ENCODE measurements at places on chromosomes 6 and 20. TPM values are rescaled to one million over a fixed set of nuclear protein-coding genes. Genes with fewer than 3 reads are reported as not detected.

The DACT2 gene
- 0.15 TPM for total RNA-seq

- H3K27me3 ChIP-seq: peaks cover 18% of the 10 kb centered on the region
- peaks cover 8% of the 10 kb centered on the region for H3K4me1 ChIP-seq
- H3K4me3 ChIP-seq: no peak overlapping the region
- H3K27ac ChIP-seq: no peak overlapping the region
Observed at GRCh38 chr20:23079016-23079351, 7.1 kb downstream of the CD93 start.

The OR12D3 gene
- not detected for total RNA-seq

The MOG gene
- total RNA-seq: not detected

- DNase-seq: no peak
- H3K36me3 ChIP-seq: no peaks in the 10 kb centered on the region
- H3K4me1 ChIP-seq: no peaks in the 10 kb centered on the region
- peaks cover 6% of the 10 kb centered on the region for H3K27me3 ChIP-seq
- H3K4me3 ChIP-seq: no peak overlapping the region
Observed at GRCh38 chr6:122620902-122621301, 10.7 kb downstream of the PKIB start.

The EEF1A1 gene
- 7,455 TPM for total RNA-seq

DNA sequence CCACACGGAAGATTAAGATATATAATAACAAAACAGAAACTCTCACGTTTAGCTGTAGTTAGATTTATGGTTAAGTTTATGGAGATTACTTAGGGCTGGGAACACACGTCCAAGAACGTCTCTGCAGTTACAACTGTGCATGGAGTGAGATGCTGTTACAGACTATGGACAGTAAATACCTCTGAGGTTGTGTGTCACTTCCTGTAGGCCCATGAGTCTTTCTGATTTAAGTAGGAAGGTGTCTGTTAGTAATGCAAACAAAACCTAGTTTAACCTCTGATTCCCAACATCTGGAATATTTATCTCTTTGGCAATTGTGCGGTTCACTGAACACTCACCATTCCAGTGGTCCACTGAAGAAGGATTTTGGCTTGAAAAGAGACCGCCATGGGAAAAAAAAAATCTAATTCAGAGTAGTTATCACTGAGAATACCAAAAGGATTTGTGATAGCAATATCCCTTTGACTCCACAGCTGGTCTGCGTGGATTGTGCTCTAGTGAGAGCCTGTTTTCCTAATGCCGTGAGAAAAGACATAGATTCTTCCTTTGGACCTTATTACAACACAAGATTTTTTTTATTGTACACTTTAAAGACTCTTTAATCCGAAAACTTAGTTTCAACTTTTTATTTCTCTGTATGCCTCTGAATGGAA, 478.2 kb upstream of the CITED2 start:
- H3K4me1 ChIP-seq: no peaks in the 10 kb centered on the region
- H3K36me3 ChIP-seq: no peaks in the 10 kb centered on the region
- H3K27ac ChIP-seq: no peak overlapping the region
- no peaks in the 10 kb centered on the region for H3K27me3 ChIP-seq

The GTSF1L gene
- not detected for total RNA-seq

The PKHD1 gene
- total RNA-seq: not detected

- no peak for DNase-seq
- H3K36me3 ChIP-seq: no peaks in the 10 kb centered on the region
- H3K4me3 ChIP-seq: no peak overlapping the region
- no peak overlapping the region for H3K27ac ChIP-seq
- H3K27me3 ChIP-seq: no peaks in the 10 kb centered on the region
Observed at GRCh38 chr20:19976595-19977372, 40.4 kb upstream of the NAA20 start.

DNA sequence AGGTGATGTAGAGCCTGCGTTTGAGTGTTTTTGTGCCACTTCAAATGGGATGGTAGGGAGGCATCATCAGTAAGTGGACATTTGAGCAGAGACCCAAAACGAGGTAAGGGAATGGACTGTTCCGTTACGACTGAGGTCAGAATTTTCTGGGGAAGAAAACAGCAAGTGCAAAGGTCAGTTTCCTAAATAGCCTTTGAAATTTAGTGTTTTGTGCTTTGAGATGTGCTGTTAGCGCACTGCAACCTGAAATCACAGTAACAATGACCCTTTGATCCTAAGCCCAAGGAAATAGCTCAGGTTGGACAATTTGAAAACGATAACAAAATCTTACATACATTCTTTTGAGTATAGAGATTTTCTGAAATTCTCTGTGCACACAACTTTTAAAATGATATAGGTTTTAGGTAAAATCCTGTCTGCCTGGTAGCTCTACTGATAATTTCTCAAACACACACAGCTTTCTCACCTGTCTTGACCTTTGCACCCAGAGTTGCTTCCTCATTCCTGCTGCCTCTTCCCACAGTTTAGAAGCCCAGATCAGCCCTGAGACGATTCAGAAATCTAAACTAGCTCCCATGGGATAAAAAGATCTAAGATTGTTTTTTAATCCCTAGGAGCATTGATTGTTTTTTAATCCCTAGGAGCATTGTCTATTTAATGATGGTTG, 22.1 kb downstream of the DCBLD1 start:
- peaks cover 5% of the 10 kb centered on the region for H3K36me3 ChIP-seq
- no peak overlapping the region for H3K4me3 ChIP-seq
- no peak for DNase-seq
- no peaks in the 10 kb centered on the region for H3K4me1 ChIP-seq
- no peak overlapping the region for H3K27ac ChIP-seq

GRCh38 chr6:12785301-12785700, 68.7 kb downstream of the PHACTR1 start:
- no peaks in the 10 kb centered on the region for H3K27me3 ChIP-seq
- H3K36me3 ChIP-seq: no peaks in the 10 kb centered on the region
- no peak overlapping the region for H3K4me3 ChIP-seq
- H3K4me1 ChIP-seq: no peaks in the 10 kb centered on the region
- H3K27ac ChIP-seq: no peak overlapping the region
- DNase-seq: no peak

DNA sequence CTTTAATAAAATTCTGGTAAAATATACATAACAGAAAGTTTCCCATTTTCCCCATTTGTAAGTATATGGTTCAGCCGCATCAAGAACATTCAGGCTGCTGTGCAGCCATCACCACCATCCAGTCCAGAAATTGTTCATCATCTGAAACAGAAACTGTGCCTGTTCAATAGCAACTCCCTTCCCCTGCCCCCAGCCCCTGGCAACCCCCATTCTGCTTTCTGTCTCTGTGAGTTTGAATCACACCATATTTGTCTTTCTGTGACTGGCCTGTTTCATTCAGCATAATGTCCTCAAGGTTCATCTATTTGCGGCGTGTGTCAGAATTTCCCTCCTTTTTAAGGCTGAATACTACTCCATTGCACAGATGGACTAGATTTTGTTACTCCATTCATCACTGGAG, 19.1 kb downstream of the VSTM2L start:
- no peak overlapping the region for H3K27ac ChIP-seq
- peaks cover 5% of the 10 kb centered on the region for H3K27me3 ChIP-seq
- peak; percentile 32 for DNase-seq
- H3K36me3 ChIP-seq: no peaks in the 10 kb centered on the region
- H3K4me3 ChIP-seq: no peak overlapping the region

- peaks cover 10% of the 10 kb centered on the region for H3K36me3 ChIP-seq
- no peaks in the 10 kb centered on the region for H3K27me3 ChIP-seq
- no peak for DNase-seq
- H3K27ac ChIP-seq: no peak overlapping the region
- H3K4me1 ChIP-seq: peaks cover 24% of the 10 kb centered on the region
Observed at GRCh38 chr6:34339432-34339831, 53.0 kb downstream of the NUDT3 start.

GRCh38 chr20:17734374-17734773, 34.6 kb downstream of the BANF2 start:
- peaks cover 11% of the 10 kb centered on the region for H3K27me3 ChIP-seq
- H3K36me3 ChIP-seq: peaks cover 2% of the 10 kb centered on the region
- no peak overlapping the region for H3K27ac ChIP-seq

GRCh38 chr20:36202891-36203338, 33.4 kb upstream of the AAR2 start:
- peak; percentile 80 for DNase-seq
- peaks cover 10% of the 10 kb centered on the region for H3K27me3 ChIP-seq
- H3K4me1 ChIP-seq: peaks cover 4% of the 10 kb centered on the region
- H3K27ac ChIP-seq: no peak overlapping the region
- no peak overlapping the region for H3K4me3 ChIP-seq
- no peaks in the 10 kb centered on the region for H3K36me3 ChIP-seq

DNA sequence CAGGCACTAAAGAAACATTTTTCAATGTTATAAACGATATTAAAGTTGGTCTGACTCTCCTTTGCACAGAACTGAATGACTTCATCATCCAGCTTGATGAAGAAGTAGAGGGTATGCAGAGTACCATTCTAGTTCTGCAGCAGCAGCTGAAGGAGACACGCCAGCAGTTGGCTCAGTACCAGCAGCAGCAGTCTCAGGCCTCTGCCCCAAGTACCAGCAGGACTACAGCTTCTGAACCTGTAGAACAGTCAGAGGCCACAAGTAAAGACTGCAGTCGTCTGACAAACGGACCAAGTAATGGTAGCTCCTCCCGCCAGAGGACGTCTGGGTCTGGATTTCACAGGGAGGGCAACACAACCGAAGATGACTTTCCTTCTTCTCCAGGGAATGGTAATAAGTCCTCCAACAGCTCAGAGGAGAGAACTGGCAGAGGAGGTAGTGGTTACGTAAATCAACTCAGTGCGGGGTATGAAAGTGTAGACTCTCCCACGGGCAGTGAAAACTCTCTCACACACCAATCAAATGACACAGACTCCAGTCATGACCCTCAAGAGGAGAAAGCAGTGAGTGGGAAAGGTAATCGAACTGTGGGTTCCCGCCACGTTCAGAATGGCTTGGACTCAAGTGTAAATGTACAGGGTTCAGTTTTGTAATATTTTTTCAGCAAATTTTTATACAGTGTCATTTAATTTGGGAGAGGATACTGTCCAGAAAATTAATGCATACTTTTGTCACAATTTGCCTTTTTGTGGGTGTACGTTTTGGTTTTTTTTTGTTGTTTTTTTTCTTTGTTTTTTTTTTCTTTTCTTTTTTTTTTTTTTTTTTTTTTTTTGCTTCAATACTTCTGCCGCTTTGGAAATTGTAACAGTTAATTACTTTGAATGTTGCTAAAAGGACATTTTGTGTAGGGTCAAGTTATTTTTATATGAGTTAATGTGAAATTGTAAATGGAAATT, 6.6 kb upstream of the ACAT2 start:
- no peak overlapping the region for H3K4me3 ChIP-seq
- H3K4me1 ChIP-seq: peaks cover 16% of the 10 kb centered on the region

DNA sequence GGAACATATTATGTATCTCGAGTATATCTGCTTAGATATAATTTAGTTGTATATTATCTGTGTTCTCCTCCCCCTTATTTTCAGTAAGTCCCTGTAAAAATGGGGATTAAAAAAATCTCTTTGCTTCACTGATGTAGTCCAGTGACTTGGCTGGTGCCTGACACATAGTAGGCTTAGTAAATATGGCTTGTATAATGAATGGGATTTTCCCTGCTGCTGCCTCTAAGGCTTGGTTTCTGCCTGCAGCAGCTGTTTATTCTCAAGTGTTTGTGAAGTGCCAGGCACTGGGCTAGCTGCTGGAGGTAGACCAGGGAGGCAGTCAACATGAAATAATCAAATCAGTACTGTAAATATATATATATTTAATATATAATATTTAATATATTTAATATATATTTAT, 1.6 kb upstream of the ZFP64 start:
- H3K4me3 ChIP-seq: peak overlapping the region; percentile 72
- H3K27ac ChIP-seq: no peak overlapping the region
- peaks cover 23% of the 10 kb centered on the region for H3K4me1 ChIP-seq
- DNase-seq: no peak
- H3K36me3 ChIP-seq: no peaks in the 10 kb centered on the region

The TJAP1 gene
- total RNA-seq: 36.6 TPM

- DNase-seq: no peak
- peaks cover 93% of the 10 kb centered on the region for H3K4me1 ChIP-seq
- no peaks in the 10 kb centered on the region for H3K27me3 ChIP-seq
- peaks cover 59% of the 10 kb centered on the region for H3K36me3 ChIP-seq
- peak overlapping the region; percentile 100 for H3K27ac ChIP-seq
Observed at GRCh38 chr20:48761874-48762273, 65.9 kb downstream of the PREX1 start.

DNA sequence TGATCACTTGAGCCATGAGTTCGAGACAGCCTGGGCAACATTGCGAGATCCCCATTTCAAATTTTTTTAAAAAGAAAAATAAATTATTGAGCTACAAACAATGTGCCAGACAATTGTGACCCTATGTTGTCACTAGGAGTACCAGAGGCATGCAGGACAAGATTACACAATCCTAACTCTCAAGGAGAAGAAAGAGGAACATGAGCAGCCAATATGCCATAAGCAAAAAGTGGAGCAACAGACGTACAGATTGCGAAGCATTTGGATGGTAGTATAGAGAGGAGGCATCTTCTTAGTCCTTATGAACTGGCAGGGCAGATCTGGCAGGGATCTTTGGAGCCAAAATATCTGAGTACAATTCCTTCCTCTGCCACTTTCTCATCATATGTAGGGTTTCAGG, 156.4 kb downstream of the OR2B2 start:
- peaks cover 3% of the 10 kb centered on the region for H3K27me3 ChIP-seq
- H3K36me3 ChIP-seq: peaks cover 6% of the 10 kb centered on the region
- H3K4me1 ChIP-seq: peaks cover 60% of the 10 kb centered on the region
- H3K27ac ChIP-seq: no peak overlapping the region
- no peak for DNase-seq

- no peaks in the 10 kb centered on the region for H3K4me1 ChIP-seq
- peaks cover 23% of the 10 kb centered on the region for H3K27me3 ChIP-seq
- no peak for DNase-seq
- no peaks in the 10 kb centered on the region for H3K36me3 ChIP-seq
- no peak overlapping the region for H3K4me3 ChIP-seq
Observed at GRCh38 chr6:7664003-7664402, 61.9 kb upstream of the BMP6 start.

GRCh38 chr6:128238225-128238624, 282.2 kb downstream of the PTPRK start:
- no peaks in the 10 kb centered on the region for H3K36me3 ChIP-seq
- no peak overlapping the region for H3K27ac ChIP-seq
- no peaks in the 10 kb centered on the region for H3K27me3 ChIP-seq
- no peak overlapping the region for H3K4me3 ChIP-seq

DNA sequence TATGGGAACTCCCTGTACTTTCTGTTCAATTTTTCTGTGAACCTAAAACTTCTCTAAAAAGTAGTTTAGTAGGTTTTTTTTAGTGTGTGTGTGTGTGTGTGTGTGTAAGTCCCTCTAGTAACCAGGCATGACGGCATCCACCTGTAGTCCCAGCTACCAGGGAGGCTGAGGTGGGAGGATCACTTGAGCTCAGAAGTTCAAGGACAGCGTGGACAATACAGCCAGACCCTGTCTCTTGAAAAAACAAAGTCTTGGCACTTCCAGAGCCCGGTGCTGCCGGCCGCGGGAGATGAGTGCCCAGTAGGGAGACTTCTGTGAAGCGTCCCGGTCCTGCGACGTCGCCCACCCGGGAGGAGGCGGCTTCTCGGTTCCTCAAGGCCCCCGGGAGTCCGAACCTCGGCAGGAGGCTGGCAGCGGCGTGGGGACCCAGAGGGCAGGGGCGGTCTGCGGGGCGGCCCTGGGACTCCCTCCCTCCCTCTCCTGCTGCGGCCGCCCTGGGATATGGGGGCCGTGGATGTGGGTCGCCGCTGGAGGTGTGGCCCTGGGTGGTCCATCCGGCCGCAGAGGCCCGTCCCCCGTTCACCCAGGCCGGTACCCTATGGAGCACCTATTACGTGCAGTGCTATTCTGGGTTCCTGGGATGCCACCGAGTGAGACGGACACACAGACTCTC, 78.0 kb upstream of the SIRPG start:
- H3K27me3 ChIP-seq: peaks cover 11% of the 10 kb centered on the region
- no peak for DNase-seq
- H3K4me3 ChIP-seq: no peak overlapping the region
- no peaks in the 10 kb centered on the region for H3K36me3 ChIP-seq
- no peak overlapping the region for H3K27ac ChIP-seq

All from activated CD4-positive, alpha-beta memory T cell treated with anti-CD3 and anti-CD28 coated beads, Interleukin-2, amount 10 ng/mL, durations not matched to agents 7 days and 5 days (primary cell).